ENCODE measurements at places on chromosomes 5 and 9.

DNA sequence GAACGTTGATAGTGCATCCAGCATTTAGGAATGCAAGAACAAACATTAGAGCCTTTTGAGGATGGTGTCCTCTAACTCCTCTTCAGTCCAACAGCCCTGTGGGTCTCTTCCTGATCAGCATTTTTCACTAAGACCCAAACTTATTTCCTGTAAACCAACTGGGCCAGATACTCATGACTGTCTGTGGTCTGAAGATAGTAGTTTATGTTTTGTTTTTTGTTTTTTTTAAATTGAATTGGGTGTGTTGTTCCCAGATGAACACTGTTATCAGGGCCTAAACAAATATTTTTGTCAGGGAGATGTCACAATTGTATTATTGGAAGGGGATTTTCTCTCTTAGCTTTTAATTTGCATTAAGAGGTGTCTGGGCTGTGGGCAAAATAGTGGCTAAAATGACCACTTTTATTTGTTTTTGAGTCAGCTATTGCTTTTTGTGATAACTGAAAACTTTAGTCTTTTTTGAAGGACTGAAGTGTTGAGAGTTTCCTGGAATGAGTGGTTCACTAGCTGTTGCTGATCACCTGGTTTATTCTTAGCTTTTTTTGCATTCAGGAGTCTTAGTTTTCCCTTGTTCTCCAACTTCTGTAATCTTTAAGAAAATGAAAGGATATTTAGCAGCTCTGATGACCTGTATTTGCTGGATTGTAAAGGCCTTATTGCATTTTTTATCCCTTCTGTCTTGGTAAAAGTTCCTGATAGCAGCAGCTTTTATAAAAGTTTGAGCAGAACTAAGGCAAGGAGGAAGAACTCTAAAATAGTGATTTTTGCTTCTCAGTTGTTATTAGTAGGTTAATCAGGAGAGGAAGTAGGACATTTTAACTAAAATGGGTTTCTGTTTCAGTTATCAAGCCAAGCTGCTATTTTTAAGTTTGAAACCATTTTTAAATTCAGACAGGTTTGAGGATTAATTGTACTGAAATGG lies 5.5 kb downstream of the MAN2A1 start:
- no peak for DNase-seq

DNA sequence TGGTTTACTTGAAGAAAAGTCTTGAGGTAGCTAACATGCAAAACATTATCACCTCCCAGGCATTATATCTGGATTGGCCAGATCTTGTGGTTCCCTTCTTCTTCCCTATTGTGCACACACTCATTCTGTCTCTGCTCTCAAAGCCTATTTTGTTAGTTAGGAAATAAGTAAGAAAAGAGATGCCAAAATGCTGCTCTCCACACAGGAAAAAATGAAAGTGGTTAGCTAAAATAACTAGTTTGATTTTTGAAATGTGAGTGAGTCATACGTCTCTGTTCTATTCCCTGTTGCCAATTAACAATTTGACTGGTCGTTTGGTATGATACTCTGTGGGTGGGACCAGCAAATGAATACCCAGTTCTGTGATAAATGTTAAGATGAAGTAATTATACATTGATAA lies 28.1 kb downstream of the LMNB1 start:
- no peak for DNase-seq

GRCh38 chr9:69993110-69993509 lies 50.5 kb upstream of the MAMDC2 start:
- DNase-seq: no peak

GRCh38 chr9:121075251-121076036 lies 689 bp downstream of the CNTRL start:
- no peak for DNase-seq

DNA sequence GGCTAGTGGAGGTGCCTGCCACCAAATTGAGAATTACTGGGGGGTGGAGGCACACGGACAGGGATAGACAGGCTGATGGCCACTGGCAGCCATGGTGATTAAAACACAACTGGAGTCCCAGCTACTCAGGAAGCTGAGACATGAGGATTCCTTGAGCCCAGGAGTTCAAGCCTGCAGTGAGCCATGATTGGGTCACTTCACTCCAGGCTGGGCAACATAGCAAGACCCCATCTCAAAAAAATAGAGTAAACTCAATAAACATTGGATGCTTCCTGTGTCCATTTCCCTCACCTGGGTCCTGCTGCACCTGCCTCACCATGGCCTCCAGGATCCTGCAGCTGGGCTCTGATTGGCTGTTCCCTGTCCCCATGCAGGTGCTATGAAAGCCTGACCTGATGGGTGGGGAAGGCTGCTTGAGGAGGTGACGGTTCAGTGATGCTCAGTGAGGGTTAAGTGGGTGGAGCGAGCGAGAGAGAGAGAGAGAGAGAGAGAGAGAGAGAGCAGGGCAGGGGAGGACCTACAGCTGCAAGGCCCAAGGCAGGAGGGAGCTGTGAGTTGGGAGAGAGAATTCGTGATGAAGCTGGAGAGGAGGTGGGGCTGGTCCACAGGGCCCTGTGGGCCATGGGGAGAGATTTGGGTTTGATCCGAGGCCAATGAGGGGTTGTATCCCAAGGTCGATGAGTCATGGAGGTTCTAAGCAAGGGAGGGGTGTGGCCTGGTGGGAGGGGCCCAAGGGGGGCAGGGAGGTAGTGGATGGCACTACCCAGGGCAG lies 36.7 kb upstream of the FUBP3 start:
- peak; percentile 4 for DNase-seq

GRCh38 chr5:56910210-56910965 lies 992 bp downstream of the SETD9 start:
- no peak for DNase-seq

DNA sequence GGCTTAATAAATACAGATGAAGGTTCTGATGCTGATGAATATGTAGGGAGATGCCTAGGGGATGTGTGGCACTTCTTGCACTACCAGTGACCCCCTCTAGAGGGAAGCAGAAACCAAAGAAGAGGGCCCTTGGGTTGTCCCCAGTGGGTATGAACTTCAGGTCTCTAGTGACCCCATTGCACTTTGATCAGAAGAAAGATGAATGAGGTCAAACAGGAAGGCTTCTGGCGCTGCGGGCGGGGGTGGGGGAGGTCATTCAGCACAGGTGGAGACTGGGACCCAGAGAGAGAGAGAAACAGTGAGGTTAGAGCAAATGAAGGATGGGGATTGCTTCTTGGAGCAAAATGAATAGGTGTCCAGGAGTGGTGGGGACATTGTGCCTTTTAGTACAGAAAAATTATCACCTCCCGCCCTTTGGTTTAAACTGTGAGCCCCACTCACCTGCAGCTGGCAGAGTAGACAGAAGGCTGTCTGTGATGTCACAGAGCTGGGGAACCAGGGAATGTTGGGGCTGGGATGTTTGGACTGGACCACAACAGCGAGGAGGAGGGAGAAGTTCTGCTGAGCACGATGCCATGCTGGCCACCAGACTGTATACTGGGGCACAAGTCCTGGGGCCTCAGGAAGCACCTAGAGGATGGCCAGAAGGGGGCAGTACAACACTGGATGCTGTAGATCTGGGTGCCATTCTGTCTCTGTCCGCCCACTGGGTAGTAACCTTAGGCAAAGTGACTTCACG lies at the start of gene TEX48:
TSS of gene TEX48 (minus strand) at position 599 of the 739 bp plus-strand sequence. CDS start 10,469 bp downstream, outside the sequence.
- DNase-seq: no peak

DNA sequence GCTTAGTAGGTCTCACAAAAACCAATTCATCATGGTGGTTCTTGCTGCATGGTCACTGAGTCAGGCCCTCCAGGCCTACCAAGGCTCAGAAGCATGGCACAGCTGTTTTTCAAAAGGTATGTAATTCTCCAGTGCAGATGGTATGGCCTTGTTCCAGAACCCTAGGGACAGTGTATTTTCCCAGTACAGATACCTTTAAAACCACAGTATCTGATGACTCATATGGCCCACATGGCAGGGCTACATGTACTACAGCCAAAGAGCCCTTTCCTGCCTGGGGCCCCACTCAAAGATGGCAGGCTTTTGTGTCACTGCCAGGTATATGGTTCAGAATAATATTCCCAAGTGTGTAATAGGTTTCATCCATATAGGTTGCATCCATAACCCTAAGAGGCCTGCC lies 16.5 kb downstream of the CSF2 start:
- DNase-seq: no peak

DNA sequence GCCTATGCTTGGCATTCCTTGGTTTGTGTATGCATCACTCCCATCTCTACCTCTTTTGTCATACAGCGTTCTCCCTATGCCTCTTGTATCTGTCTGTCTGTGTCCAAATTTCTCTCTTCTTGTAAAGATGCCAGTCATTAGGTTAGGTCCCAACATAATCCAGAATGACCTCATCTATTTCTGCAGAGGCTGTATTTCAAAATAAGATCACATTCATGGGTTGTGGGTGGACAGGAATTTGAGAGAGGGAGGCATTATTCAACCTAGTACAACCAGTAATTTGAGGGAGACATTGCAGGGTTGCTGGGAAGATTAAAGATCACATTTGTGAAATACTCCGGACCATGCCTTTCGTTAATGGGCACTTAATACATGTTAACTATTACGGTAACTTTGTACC lies 155.0 kb downstream of the MAN2A1 start:
- DNase-seq: no peak

DNA sequence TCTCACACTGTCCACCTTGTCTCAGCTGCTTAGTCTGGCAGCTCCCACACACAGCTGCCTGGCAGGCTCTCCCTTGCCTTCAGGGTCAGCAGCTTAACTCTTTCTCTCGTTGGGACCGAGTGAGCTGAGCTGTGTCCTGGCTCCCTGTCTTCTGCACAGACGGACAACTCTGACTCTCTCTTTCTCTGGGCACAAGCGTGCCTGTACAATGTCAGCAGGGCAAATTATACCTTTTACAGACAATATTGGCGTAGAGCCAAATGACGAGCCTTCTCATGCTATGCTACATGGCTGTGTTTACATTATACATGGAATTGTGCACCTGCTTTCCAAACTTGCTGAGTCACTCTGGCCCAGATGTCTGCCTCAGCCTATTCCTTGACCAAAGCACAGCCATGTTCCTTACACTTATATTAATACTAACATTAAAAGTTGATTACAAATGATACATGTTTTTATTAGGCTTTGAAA lies 188.6 kb downstream of the CYLC2 start:
- DNase-seq: no peak

GRCh38 chr5:74839229-74839628 lies 27.0 kb downstream of the FAM169A start:
- no peak for DNase-seq

GRCh38 chr5:79416499-79416898 lies 97.4 kb downstream of the HOMER1 start:
- DNase-seq: no peak

- no peak for DNase-seq
Observed at GRCh38 chr5:8633259-8633658, 764.3 kb downstream of the MTRR start.

GRCh38 chr5:31270396-31270795 lies 76.9 kb downstream of the CDH6 start:
- DNase-seq: no peak

GRCh38 chr5:36450229-36451014 lies 148.7 kb upstream of the RANBP3L start:
- no peak for DNase-seq

- DNase-seq: no peak
Observed at GRCh38 chr5:77546-77945, 14.4 kb upstream of the PLEKHG4B start.

DNA sequence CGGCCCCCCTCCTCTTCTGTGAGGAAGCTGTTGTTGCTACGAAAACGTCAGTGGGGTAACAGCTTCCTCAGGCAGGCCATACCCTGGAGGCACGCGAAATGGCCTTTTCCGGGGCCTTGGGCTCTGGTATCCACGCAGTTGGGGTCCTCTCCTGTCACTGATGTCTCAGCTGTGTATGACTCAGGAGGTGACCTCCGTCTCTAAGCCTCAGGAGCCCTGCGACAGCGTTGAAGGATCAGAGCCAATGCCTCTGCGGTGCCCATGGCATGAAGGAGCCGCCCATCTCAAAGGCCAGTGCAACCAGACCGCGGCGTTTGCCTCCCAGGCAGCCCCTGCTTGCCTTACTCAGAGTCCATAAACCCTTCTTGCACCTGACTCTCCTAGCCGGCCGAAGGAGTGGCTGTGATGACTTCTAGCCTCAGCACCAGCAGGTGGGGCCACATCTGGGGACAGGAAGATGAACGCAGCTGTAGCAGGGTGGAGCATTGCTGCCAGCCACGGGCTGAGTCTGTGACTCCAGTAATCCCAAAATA lies 1.0 kb upstream of the MXD3 start:
- no peak for DNase-seq

DNA sequence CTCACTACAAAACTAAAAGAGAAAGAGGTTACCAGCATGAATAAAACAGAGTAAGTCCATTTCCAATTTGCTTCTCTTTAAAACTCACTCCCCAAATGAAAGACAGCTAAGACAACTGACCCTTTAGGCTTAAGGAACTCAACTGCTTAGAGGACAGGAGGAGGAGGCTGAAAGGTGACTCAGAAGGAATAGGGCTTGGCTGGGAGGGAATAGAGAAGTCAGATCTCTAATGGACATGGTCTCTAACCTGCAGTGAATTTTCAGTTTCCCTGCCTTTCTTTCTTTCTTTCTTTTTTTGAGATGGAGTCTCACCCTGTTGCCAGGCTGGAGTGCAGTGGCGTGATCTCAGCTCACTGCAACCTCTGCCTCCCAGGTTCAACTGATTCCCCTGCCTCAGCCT lies 261.8 kb upstream of the CLINT1 start:
- DNase-seq: no peak

DNA sequence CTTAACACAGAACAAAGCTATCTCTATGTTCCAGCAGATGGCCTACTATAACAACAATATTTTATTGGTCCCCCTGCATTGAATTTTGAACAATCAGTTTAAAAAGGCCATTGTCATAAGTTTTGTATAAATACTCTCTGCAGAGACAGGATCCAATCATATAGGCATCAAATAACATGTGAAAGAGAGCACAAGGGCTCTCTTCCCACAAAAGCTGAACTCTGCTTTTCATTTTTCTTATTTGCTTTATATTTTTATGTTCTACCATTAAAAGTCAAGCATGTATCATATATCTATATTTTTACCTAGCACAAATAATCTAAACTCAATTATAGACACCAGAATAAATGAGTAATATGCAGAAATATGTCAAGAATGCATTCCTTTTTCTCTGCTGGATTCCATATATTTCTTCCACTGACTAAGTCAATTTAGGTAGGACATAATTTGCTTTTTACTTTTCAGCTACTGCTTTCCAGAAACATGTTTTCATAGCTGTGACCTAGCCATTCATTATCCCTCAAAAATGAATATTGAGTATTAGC lies 143.6 kb downstream of the CDH9 start:
- DNase-seq: no peak

- no peak for DNase-seq
Observed at GRCh38 chr5:121693864-121694263, 157.8 kb upstream of the FTMT start.

Data from GOT3 (cell line).